ENCODE measurements at places on chromosomes 1 and 21.

DNA sequence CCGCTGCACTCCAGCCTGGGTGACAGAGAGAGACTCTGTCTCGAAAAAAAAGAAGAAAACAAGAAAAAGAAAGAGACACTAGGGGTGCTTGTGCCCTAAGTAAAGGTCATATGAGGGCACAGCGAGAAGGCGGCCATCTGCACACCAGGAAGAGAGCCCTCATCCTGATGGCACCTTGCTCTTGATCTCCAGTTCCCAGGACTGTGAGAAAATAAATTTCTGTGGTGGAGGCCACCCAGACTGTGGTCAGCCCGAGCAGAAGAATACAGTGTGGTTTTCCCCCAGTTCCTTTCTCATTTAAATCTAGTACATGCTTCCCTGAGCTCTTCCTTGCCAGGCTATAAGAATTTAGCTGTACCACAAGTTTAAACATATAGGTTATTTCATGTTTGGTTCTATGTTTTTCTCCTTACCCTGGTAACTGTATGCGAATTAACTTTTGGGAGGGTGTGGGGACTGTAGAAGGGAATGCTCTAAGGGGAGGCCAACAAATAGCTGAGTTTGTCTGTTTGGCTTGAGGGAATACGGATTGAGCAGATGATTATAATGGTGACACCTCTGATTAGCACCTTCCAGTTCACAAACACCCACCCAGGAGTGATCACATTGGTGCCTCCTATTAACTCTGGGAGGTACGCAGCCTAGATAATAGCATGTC is 119.6 kb upstream of the ERRFI1 start:
- no peak for DNase-seq

DNA sequence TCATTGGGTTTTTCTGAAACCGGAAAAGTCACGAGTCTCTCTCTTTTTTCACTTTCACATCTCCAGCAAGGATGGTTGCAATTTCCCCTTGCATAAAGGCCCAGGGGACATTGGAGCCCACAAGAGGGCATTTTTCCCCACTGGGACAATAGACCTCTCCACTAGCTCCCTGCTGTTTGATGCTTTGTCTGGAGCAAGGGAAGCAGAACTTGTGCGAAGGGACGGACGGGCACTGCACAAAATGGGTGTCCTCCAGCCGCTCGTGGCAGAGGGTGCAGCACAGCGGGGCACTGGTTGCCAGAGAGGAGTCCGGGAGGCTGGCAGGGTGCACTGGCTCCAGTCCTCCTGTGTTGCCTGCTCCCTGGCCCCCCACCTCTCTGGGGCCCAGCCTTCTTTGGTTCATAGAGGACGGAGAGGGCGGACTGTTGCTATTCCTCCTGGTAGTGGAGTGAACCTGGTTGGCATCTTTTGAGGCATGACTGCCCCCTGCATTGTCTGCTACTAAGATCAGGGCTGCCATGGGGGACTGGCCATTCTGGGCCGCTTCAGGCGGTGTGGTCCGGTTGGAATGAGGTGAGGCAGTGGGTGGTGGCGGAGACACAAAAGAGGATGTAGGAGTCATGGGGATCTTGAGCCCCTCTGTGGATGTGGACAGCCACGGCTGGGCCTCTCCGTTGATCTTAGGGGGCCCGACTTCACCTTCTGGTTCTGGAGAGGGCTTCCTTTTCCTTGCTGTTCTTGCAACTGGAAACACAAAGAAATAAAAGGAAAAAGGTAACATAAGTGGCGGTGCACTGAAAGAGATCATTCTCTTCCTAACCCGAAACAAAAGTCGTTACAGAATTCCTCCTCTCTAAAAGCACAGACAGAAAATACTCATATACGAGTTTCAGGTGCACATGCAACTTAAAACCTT is 2.6 kb downstream of the IRF2BP2 start:
- DNase-seq: peak; percentile 43

GRCh38 chr21:38965241-38965640 is 159.5 kb downstream of the ETS2 start:
- no peak for DNase-seq

GRCh38 chr1:219478811-219479210 is 134.1 kb downstream of the ZC3H11B start:
- no peak for DNase-seq

DNA sequence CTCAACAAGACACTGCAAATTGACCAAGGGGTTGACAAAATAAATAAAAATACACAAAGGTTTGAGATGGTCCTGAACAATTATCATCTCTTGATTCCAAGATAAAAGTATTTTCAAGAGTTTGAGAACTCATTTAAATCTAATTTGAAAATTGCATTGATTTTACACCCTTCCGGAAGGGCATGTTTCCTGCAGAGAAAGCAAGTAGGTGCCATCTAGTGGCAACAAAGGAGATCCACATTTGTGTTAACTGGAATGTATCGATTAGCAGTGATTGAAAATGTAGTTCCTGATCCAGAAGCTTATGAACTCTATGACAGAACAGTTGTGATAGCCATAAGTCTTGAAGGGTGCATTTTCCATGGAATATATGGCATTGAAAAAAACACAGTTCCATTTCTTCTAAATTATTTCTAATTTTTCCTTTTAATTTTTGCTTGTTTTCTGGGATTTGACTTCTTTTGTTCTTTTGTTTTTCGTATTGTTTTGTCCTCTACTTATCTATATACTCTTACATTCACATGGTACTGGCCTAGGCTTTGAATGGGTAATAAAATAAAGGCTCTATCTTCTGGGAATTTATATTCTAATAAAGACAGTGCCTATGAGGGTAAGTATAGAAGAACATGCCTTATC is 143.7 kb downstream of the DNM3 start:
- DNase-seq: no peak

- DNase-seq: no peak
Observed at GRCh38 chr21:35850029-35850428, 210.3 kb downstream of the SETD4 start.

- no peak for DNase-seq
Observed at GRCh38 chr1:53765657-53766056, 26.7 kb upstream of the GLIS1 start.

GRCh38 chr1:243726806-243727502 is 123.1 kb downstream of the AKT3 start:
- DNase-seq: no peak

- no peak for DNase-seq
Observed at GRCh38 chr1:91682882-91683597, 182.4 kb downstream of the CDC7 start.

DNA sequence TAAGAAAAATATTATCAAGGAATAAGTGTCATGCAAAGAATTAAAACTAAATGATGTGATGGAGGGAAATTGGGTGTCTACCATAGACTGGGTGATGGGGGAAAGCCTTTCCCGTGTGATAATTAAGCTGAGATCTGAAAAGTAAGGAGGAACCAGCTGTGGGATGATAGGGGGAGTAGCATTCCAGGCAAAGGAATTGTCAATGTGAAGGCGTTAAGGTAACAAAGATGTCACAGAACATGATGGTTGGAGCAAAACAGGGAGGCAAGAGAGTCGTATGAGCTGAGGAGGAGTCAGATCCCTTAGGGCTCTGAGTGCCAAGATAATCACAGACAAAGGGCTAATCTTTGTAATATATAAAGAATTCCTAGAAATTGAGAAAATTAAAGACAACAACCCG is 170.1 kb downstream of the CDC7 start:
- no peak for DNase-seq

DNA sequence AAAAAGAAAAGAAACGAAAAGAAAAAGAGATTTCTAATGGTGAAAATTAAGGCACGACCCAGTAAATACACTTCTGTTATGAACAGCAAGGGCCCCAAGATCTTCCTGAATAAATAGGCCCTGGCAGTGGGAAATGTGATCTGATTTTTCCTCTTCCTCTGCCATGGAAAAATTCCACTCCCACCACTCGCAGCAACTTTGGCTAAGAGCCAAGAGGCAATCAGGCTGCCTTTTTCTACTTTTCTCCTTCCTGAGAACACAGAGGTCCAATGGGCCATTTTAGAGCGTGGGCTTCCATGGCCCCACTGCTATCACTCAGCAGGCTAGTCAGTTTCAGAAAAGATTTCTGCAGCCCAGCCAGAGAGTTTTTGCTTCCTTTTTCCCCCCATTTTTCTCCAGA is 33.7 kb upstream of the AK4 start:
- no peak for DNase-seq

- no peak for DNase-seq
Observed at GRCh38 chr1:116382857-116383483, 9.9 kb downstream of the ATP1A1 start.

DNA sequence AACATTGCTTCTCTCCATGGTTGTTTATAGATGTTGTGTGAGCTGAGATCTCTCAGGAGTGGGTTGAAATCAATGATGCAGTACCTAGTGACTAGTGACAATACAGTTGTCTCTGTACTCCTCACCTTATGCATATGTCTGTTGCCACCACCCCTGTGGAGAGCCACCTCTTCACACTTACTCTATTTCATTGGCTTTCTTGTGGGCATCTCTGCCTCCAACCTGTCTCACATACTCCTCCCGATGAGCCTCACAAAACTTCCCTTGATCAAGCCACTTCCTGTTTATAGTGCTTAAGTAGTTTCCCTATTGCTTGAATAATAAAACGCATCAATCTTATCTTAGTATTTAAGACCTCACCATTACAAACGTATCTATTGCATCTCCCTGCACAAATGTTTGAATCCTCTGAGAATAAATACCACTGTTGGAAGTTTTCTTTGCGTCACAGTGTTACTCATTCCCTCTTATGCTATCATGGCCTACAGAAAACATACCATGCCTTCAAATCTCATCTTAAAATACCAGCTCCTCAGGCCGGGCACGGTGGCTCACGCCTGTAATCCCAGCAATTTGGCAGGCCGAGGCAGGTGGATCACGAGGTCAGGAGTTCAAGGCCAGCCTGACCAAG is 54.7 kb upstream of the GREM2 start:
- DNase-seq: peak; percentile 22

GRCh38 chr1:919271-919872 is 4.4 kb upstream of the SAMD11 start:
- no peak for DNase-seq

DNA sequence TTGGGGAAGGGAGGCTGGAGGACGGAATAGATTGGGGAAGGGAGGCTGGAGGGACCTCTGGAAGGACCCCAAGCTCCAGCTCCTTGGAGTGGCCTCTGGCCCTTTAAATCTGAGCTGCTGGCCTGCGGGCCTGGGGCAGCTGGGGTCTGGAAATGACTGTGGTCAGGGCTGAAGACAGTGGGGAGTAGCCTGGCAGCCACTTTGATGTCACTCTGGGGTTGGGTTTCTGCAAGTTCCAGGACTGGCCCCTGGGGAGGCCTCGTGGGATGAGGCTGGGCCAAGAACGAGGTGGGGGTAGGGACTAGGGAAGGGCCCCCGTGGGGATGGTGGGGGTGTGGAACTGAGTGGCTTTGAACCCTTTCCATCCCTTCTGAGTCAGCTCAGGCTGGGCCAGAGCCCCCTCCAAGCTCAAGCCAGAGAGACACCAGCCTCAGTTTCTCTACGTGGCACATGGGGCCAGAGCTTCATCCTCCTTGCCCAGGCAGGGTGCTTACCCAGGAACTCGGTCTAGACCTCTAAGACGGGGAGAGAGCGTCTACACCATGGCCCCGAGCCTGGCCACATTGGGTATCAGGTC is 59.7 kb downstream of the ALPL start:
- no peak for DNase-seq

GRCh38 chr1:151711951-151712350 is 4.7 kb downstream of the CELF3 start:
- DNase-seq: no peak

- no peak for DNase-seq
Observed at GRCh38 chr1:169044971-169045370, 61.5 kb upstream of the ATP1B1 start.

GRCh38 chr1:233304489-233305102 is 9.1 kb upstream of the PCNX2 start:
- DNase-seq: no peak

GRCh38 chr1:156217871-156218270 is 5.1 kb downstream of the PMF1 start:
- DNase-seq: peak; percentile 49

DNA sequence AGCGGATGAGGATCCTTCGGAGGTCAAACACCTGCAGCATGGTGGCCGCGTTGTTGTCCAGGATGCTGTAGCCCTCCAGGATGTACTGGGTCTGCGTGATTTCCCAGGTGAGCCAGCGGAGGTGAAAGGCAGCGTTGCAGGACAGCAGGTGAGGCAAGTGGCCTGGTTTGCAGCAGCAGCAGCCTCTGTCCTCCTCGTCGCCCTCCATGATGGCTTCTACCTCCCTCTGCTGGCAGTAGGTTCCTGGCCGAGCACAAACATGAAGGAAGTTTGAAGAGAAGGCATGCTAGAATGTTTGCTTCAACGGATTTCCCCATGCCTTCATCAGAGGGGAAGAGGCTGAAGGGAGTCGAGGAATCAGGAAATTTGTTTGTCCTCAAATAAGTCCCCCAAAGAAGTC is 74.7 kb downstream of the NTPCR start:
- DNase-seq: peak; percentile 40

DNA sequence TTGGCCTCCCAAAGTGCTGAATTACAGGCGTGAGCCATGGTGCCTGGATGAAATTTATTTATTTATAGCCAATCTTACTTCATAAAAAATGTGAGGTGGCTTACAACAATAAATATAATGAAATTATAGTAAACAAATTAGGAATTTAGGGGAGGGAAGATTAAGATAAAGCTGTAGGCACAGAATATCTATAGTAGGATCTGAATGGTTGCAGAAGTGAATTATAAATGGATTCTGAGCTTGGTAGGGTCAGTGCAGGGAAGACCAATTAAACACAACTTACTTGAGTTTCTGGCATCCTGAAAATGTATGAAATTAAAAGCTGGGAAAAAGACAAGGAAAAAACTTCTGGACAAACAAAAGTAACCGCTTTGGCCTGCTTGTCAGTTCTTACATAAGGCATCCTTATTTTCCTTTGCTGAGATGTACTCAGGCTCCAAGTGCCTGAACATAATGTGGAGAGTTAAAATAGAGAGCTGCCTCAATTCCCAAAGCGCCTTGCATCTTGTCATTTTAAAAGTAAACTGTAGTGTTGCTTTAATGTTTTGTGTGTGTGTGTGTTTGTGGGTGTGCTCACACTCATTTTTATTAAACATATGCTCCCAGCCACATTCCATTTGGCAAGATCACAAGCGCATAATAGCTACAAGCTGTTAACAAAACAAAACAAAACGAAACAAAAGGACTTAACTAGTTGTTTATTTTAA is 247.3 kb downstream of the S1PR1 start:
- no peak for DNase-seq

DNA sequence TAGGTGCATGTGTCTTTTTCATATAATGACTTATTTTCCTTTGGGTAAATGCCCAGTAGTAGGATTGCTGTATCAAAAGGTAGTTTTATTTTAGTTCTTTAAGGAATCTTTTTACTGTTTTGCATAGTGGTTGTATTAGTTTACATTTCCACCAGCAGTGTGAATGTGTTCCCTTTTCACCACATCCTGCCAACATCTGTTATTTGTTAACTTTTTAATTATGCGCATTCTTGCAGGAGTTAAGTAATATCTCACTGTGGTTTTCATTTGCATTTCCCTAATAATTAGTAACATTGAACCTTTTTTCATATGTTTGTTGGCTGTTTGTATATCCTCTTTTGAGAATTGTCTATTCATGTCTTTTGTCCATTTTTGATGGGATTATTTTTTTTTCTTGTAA is 1761.9 kb downstream of the PLA2G4A start:
- DNase-seq: no peak

Measured in activated naive CD4-positive, alpha-beta T cell treated with anti-CD3 and anti-CD28 coated beads, Interleukin-2, amount 10 ng/mL, durations not matched to agents 7 days and 5 days (primary cell).